ENCODE measurements at places on chromosomes 12 and 14.
A peak's percentile ranks its signal among the peaks of the same experiment; 100 is the strongest.

GRCh38 chr14:75268633-75269550, 9.7 kb upstream of the FOS start:
- DNase-seq, result no peak
- H3K27me3 ChIP-seq, result no peaks in the 10 kb centered on the region
- peaks cover 8% of the 10 kb centered on the region for H3K4me1 ChIP-seq
- H3K36me3 ChIP-seq, result no peaks in the 10 kb centered on the region
- no peak overlapping the region for H3K4me3 ChIP-seq

- no peaks in the 10 kb centered on the region for H3K27me3 ChIP-seq
- no peak overlapping the region for H3K27ac ChIP-seq
- DNase-seq, result no peak
These were observed 9.3 kb upstream of the CDCA4 start for GRCh38 chr14:105030194-105030593.

DNA sequence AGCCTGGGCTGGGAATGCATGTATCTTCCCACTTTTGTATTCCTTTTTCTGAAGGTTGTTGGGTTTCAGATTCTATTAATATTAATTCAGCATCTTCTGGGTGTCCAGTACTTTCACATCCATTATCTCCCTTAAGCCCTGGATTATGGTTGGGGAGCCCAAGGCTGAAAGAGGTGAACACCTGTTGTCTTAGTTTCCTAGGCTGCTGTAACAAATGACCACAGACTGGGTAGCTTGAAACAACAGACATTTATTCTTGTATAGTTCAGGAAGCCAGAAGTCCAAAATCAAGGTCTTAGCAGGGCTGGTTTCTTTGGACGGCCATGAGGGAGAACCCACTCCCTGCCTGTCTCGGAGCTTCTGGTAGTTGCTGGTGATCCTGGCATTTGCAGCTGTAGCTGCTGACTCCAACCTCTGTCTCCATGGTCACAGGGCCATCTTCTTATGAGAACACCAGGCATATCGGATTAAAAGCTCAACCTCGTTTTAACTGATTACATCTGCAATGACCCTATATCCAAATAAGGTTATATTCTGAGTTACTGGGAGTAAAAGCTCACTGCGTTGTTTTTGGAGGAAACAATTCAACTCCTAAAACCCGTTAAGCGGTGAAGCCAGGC, 68.2 kb upstream of the CLMN start:
- no peaks in the 10 kb centered on the region for H3K36me3 ChIP-seq
- H3K4me1 ChIP-seq, result no peaks in the 10 kb centered on the region
- no peak for DNase-seq
- no peak overlapping the region for H3K27ac ChIP-seq
- no peak overlapping the region for H3K4me3 ChIP-seq

DNA sequence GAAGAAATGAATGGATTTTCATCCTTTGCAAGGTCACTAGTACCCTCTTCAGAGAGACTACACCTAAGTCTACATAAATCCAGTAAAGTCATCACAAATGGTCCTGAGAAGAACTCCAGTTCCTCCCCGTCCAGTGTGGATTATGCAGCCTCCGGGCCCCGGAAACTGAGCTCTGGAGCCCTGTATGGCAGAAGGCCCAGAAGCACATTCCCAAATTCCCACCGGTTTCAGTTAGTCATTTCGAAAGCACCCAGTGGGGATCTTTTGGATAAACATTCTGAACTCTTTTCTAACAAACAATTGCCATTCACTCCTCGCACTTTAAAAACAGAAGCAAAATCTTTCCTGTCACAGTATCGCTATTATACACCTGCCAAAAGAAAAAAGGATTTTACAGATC, 40.8 kb downstream of the SPATA7 start:
- H3K4me1 ChIP-seq, result no peaks in the 10 kb centered on the region
- no peak overlapping the region for H3K27ac ChIP-seq
- H3K4me3 ChIP-seq, result no peak overlapping the region

DNA sequence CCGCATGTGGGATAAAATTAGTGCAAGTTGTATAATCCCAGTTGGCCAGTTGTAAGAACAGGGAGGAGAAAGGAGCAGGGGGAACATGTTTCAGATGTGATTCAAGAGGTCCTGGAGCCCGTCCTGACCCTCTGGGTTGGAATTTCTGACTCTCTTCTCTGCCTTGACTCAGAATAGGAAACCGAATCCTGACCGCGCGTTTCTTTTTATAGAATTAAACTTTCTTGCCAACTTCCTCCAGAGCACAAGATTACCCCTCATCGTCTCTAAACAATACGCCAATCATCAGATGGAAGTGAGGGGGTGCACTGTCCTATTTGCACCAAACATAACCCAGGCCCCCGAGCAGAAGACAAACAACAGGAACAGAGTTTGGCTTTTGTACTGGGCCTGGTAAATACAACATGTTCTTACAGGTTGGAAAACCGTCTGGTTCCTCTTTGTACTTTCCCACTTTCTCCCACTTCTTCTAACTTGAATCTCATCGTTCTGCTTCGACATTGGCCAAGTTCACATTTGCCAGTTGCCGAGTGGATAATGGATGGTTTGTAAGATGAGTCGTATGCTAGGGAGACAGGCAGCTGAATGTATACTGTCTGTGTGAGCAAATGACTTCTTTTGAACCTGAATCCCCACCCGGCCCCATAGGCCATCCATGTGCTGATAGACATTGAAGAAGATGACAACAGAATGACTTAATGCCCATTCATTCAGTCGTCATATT, 42.6 kb upstream of the MED13L start:
- H3K27me3 ChIP-seq, result no peaks in the 10 kb centered on the region
- H3K4me3 ChIP-seq, result no peak overlapping the region
- peak; percentile 38 for DNase-seq
- peak overlapping the region; percentile 83 for H3K27ac ChIP-seq

DNA sequence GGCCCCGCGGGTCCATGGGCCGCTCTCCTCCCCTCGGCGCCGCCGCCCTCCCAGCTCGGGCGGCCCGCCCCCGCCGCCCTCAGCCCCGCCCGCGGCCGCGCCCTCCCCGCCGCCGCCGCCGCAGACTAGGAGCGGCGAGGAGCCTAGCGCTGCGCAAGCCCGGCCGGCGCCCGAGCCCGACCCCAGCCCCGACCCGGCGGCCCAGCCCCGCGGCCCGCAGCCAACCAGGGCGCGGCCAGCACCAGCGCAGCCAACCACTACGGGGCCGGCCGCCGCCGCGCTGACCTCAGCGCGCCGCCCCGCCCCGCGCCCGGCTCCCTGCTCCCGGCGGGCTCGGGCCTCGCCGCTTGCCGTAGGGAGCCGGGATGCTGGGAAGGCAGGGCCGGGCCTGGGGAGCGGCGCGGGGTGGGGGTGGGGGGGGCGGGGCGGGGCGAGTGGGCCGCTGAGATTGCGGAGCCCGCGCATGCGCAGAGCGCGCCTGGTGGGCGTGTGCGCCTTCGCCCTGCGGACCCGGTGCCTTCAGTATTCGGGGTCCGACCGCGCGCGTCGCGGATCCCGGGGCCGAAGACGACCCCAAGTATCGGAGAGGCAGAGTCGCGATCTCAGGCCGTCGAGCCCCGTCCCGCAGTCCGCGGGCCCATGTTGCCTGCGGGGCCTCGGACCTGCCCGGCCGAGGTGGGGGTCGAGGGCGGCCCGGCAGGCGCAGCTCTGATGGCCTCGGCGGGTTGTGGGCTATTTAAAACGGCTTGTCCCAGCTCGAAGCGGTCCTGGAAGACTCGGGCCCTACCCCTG, at the start of gene CDC42BPB:
Gene CDC42BPB (minus strand): TSS at position 178 of the 792 bp plus-strand sequence. CDS start 376 bp downstream, outside the sequence.
- H3K4me1 ChIP-seq, result peaks cover 27% of the 10 kb centered on the region
- DNase-seq, result peak; percentile 91
- H3K4me3 ChIP-seq, result peak within 1 kb of the TSS; percentile 68
- peak within 1 kb of the TSS; percentile 82 for H3K27ac ChIP-seq
- H3K27me3 ChIP-seq, result no peaks in the 10 kb centered on the region

DNA sequence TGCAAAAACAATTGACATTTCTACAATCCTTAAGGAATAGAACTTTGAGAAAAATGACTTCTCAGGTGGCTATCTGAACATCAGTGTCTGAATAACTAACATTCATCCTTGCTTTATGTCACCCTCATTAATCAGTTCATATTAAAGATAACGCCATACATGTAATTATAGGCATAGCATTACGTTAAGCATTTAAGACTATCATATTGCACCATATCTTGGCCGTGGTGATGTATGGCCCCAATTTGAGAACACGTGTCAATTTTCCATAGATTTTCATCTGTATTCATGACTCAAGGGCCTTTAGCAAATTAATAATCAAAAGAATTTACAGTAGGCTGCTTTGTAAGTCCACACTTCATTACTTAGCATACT, 81.6 kb downstream of the SPTSSA start:
- no peaks in the 10 kb centered on the region for H3K36me3 ChIP-seq
- no peaks in the 10 kb centered on the region for H3K27me3 ChIP-seq
- no peak overlapping the region for H3K4me3 ChIP-seq
- DNase-seq, result no peak

GRCh38 chr12:127957001-127957660, 309.8 kb upstream of the TMEM132C start:
- H3K27ac ChIP-seq, result no peak overlapping the region
- no peak for DNase-seq
- no peaks in the 10 kb centered on the region for H3K27me3 ChIP-seq
- H3K4me3 ChIP-seq, result no peak overlapping the region
- H3K4me1 ChIP-seq, result no peaks in the 10 kb centered on the region

DNA sequence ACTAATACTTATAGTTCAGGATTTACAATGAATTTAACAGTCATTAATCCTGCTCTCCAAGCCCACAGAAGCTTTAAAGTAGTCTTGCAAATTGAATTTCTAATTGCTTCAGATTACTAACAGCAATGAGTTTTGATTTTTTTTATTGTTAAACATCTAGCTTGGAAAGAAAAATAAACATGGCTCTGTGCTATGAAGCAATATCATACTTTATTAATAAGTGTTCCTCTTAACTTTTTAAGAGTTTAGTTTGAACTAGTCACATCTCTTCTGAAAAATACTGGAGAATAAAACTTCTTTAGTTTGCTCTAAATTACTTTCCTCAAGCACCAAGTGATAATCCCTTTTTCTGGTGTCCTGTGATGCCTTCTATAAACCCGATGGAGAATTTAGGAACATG, 250.2 kb downstream of the TRHDE start:
- H3K27ac ChIP-seq, result no peak overlapping the region
- H3K36me3 ChIP-seq, result no peaks in the 10 kb centered on the region

DNA sequence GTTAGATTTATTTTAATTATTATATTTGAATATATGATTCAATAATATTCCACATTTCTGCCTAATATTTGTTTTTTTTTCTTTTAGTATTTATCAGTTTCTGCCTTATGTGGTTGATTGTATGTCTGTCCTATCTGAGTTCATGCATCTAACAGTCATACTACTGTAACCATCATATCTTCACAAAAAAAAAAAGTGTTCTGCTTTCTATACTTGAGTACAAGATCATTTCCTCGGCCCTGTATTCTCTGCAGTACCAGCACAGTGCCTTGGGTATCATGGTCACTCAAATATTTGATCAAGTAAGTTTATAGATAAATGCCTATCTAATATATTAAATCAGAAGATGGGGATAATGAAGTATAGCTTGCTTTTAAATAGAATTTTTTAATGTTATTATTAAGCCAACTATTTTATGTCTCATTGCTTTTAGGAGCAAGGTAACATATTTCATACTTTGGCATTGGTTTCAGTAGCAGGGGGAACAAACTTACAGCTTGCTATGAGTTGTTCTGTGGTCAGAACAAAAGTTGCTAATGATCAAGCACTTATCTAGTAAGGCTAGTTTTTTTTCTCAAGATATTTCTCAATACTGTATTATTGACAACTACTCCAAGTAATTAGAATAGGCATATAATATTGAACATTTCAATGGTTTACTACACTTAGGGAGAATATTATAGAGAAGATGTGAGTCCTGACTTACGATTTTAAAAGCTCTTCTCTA, 290.5 kb upstream of the FBXO33 start:
- no peaks in the 10 kb centered on the region for H3K4me1 ChIP-seq
- H3K27ac ChIP-seq, result no peak overlapping the region
- no peak for DNase-seq
- H3K27me3 ChIP-seq, result no peaks in the 10 kb centered on the region
- H3K36me3 ChIP-seq, result no peaks in the 10 kb centered on the region
- no peak overlapping the region for H3K4me3 ChIP-seq

DNA sequence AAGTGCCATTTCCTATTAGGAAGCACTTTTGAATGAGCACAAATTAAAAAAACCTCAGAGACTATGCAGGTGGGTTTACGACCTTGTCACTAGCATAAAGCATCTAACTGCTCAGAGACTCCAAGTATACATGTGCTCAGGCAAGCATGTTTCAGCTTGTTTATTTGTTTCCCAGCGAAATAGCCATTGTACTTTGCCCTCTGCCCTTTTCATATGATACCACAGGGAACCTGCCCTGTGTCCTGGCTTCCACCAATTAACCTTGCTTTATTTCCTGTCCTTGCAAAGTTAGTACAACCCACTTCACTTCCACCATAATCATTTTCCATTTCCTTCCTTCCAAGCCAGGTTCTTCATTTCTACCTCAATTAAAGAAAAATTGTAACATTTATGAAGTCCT, 194.9 kb downstream of the DUSP6 start:
- H3K4me1 ChIP-seq, result peaks cover 10% of the 10 kb centered on the region
- DNase-seq, result no peak
- H3K4me3 ChIP-seq, result no peak overlapping the region
- H3K36me3 ChIP-seq, result no peaks in the 10 kb centered on the region
- H3K27ac ChIP-seq, result no peak overlapping the region
- H3K27me3 ChIP-seq, result no peaks in the 10 kb centered on the region

- no peak overlapping the region for H3K4me3 ChIP-seq
- H3K27ac ChIP-seq, result no peak overlapping the region
- H3K4me1 ChIP-seq, result peaks cover 29% of the 10 kb centered on the region
- no peaks in the 10 kb centered on the region for H3K27me3 ChIP-seq
These were observed 7.3 kb downstream of the GPR84 start for GRCh38 chr12:54356951-54357356.

- H3K27ac ChIP-seq, result peak overlapping the region; percentile 65
- no peak overlapping the region for H3K4me3 ChIP-seq
- H3K27me3 ChIP-seq, result no peaks in the 10 kb centered on the region
These were observed 72.2 kb downstream of the EP400 start for GRCh38 chr12:132021965-132022364.

- no peak overlapping the region for H3K4me3 ChIP-seq
- H3K36me3 ChIP-seq, result no peaks in the 10 kb centered on the region
- no peaks in the 10 kb centered on the region for H3K27me3 ChIP-seq
- H3K27ac ChIP-seq, result no peak overlapping the region
These were observed 985.7 kb upstream of the FBXO33 start for GRCh38 chr14:40417777-40418401.

DNA sequence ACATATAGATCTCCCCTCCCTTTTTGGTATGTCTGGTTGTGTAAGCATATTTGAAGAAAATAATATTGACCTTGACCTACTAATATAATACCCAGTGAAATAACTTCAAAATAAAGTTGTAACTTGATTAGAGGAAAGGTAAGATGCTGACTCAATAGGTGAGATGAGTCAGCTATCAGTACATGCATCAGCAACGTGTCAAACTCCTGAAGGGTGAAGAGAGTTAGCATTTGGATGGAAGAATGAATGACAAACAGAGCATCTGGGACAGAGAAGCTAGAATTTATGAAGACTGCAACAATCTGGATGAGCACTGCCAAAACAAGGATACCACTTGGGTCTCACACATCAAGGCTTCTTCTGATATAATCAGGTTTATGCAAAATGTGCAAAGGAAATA, 74.9 kb downstream of the PPP2R5E start:
- no peaks in the 10 kb centered on the region for H3K27me3 ChIP-seq
- no peak overlapping the region for H3K4me3 ChIP-seq
- DNase-seq, result no peak
- H3K36me3 ChIP-seq, result no peaks in the 10 kb centered on the region
- no peak overlapping the region for H3K27ac ChIP-seq

All from adrenal gland (tissue), 19 donors.